Stimulated activated CD8-positive, alpha-beta memory T cell treated with anti-CD3 and anti-CD28 coated beads, Interleukin-4, amount 100 ng/mL, for 1 hour (primary cell): ENCODE measurements at places on chromosomes 6 and 20.

DNA sequence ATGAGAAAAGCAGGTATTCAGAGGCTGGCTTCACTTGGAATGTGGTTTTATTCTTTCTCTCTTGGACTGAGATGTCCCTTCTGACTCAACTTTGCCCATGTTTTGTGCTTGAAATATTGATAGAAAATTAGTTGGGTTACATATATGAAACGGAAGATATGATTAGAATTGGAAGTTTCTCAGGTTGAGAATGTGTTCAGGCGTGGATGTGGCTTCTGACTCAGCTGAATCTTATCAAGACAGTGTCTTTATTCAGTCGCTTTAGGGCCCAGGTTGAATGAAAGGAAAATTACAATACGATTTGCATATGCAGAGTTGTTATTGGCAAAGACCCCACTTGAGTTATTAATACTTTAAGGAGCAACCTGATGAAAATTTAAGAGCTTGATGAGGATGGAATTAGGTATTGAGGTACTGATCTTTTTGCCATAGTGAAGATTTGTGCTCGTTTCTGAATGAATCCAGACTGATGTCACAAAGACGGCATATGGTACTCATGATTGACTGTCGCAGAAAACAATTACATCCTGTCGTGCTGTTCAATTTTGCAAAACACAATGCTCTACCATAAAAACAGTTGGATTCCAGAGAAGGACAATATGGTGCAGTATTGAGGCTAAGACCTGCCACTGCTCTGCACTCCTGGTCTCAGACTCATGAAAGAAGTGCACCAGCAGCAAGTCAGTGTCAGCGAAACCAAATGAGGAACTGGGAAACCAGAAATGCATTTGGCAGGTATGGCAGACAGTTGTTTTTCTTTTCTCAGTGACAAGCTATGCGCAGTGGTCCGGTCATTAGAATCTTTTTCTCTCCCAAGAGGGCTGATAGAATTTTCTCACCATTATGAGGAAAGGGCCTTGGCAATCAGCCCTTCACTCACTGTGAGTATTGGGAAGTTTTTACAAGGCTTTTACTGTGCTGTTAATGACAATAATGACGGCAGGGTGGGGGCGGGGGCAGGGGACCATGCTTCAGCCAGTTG is 158.3 kb downstream of the DOK5 start:
- DNase-seq, result no peak

DNA sequence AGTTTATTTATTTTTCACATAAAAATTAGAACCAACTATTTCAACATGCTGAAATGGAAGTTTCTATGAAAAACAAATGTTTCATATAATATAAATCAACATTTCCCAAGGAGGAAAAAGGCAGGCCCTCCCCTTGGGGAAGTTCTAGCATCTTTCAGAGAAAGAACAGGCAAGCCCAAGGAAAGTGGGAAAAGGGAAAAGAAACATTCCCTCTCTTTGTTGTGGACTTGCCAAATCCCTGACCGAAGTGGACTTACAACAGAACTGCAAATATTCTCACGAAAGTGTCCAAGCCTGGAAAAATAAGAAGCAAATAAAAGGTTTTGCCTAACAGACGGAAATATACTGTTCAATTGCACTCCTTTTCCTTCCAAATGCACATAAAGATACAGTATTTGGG is 214.4 kb downstream of the ATXN1 start:
- DNase-seq, result no peak

DNA sequence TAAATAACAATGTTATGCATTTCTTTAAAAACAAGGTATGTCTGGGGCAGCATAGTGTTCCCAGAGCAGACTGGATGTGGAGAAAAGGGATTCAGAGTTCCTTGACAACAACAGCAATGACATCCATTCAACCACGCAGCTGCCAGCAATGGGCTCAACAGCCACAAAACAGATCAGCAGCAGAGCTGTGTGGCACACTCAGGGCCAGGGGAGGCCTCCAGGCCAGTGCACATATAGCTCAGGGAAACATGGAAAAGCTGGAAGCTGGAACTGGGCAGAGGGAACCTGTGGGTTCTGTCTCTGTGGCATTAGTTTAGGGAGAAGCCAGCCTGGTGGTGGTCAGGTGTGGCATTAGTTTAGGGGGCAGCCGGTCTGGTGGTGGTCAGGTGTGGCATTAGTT is 148.3 kb downstream of the SMOC2 start:
- DNase-seq, result no peak

GRCh38 chr6:73566954-73567591 is 46.2 kb upstream of the EEF1A1 start:
- DNase-seq, result no peak

- no peak for DNase-seq
Measured at GRCh38 chr20:51563486-51564332, 21.2 kb upstream of the NFATC2 start.

GRCh38 chr6:107849325-107849724 is 25.2 kb upstream of the SCML4 start:
- no peak for DNase-seq

DNA sequence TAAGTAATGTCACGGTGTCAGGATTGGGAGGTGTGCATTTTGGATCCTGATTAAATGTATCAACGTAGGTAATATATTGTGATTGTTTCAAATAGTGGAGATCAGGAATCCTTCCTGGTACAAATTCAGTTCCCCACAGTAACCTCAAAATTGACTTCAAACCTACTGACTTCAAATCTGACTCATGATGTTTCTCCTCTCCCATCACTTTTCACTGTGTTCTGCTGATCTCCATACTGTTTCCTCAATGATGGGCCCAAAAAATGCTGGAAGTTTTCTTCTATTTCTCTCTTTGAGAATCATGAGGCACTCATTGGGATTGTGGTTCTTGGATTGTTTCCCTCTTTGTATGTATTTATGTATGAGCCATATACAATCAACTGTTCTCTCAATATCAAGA is 35.9 kb downstream of the LAMA2 start:
- no peak for DNase-seq

DNA sequence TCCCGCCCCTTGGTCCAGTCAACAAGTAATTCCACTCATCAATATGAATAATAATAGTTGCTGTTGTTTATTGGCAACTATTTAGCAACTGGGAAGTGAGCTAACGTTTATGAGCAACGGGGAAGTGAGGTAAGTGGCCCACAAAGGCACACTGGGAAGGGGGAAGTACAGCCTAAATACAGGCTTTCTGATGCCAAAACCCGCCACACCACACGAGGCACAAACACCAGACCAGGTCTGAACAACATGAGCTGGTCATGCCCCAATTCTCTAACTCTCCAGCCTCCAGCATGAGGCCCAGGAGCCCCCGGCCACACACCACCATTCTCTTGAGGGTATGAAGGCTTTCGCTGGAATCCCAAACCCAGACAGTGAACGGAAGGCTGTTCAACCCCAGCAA is 50.8 kb downstream of the PREX1 start:
- DNase-seq, result no peak

GRCh38 chr6:125797120-125797885 is 6.5 kb downstream of the NCOA7 start:
- DNase-seq, result no peak

GRCh38 chr6:79215213-79215824 is 19.2 kb downstream of the HMGN3 start:
- DNase-seq, result no peak

GRCh38 chr6:11644071-11644470 is 106.5 kb downstream of the TMEM170B start:
- no peak for DNase-seq

- no peak for DNase-seq
Measured at GRCh38 chr20:19808498-19808897, 50.4 kb downstream of the RIN2 start.

DNA sequence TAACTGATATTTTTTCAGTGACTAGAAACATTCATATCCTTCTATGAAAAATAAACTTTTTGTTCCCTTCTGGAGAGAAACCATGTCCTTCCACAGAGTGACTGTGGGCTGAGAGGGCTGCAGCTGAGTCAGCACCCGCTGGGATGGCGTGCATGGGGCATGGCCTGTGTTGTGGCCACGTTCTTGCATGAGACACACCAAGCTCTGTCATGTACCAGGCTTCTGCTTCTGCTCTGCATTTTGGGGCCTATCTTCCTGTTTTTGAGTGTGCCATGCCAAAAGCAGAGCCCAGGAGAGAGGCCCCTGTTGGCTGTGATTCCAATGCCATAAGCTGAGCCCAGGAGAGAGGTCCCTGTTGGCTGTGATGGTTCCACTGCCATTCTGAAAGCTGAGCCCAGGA is 10.8 kb downstream of the APMAP start:
- no peak for DNase-seq

- no peak for DNase-seq
Measured at GRCh38 chr6:37396571-37397180, 36.3 kb upstream of the CMTR1 start.

DNA sequence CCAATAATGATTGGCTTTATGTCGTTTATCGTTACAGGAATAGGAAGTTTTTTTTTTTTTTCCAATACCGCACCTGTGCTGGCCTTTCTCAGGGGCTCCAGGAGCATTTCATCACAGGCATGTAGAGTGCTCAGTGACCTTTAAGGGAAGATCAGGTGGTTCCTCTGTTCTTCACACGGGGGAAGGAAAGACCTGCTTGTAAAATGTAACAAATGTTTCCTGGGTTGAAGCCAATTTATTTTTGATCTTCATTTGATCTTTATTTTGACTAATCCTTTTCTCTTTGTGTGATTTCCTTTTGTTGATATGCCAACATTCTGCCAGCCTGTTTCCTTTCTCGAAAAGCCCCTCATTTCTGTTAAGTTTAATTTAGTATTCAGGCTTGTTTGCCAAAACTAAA is 61.9 kb upstream of the HBS1L start:
- no peak for DNase-seq

DNA sequence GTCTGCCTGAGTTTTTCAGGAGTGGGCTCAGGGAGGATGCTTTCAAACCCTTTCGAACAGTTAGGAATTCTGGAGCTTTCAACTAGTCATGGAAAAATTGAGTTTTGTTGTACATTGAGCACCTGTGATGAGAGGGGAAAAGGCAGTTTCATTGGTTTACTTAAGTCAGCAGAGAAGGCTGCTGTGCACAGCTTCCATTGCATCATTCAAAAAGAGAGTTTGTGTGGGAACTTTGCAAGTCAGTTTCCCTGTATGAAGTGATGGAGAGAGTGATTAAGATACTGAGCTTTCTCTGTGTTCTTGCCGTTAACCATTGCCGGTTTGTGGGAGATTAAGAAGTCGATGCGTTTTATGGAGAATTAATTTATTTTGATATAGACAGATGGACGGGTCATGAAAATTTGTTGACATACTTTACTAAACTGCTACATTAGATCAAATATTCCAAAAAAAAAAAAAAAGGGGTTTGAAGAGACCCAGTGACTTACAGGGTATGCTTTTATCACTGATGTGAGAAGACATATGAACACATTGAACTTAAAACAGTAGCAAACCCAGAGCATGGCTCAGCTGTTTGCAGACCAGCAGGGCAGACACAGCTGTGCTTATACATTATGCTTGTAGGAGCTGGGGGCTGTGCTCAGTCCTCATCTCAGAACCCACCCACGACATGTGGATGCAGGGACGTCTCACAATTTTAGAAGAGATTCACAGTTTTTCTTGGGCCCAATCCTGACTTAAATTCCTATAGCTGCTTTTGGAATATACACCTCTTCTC is 234.1 kb downstream of the SOX4 start:
- no peak for DNase-seq

- no peak for DNase-seq
Measured at GRCh38 chr20:58366866-58367265, 22.2 kb upstream of the VAPB start.
